Stimulated activated CD8-positive, alpha-beta memory T cell treated with anti-CD3 and anti-CD28 coated beads, Interleukin-15, amount 100 ng/mL, for 1 hour (primary cell): ENCODE measurements at places on chromosomes 3 and 15.

DNA sequence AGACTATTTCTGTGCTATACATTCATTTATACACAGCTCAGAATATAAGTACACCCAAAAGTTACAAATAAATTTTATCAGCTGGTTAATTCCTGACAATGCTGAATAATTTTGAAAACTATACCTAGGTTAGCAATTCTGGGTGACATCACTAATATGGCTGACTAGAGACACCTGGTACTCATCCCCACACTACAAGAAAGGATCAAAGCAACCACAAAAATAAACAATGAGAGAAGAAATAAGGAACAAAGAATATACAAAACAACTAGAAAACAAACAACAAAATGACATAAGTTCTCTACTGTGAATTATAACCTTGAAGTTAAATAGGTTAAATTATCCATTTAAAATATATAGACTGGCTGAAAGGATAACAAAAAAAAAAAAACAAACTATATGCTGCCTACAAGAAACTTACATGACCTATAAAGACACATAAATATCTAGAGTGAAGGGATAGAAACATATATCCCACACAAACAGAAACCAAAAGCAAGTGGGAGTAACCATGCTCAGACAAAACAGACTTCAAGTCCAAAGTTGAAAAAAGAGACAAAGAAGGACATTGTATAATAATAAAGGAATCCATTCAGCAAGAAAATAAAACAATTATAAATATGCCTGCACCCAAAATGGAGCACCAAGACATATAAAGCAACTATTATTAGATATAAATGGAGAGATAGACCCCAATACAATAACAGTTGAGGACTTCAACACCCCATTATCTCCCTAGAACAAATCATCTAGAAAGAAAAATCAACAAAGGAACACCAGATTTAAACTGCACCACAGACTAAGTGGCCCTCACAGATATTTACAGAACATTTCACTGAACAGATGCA lies 57.8 kb downstream of the IMPG2 start:
- DNase-seq = no peak

DNA sequence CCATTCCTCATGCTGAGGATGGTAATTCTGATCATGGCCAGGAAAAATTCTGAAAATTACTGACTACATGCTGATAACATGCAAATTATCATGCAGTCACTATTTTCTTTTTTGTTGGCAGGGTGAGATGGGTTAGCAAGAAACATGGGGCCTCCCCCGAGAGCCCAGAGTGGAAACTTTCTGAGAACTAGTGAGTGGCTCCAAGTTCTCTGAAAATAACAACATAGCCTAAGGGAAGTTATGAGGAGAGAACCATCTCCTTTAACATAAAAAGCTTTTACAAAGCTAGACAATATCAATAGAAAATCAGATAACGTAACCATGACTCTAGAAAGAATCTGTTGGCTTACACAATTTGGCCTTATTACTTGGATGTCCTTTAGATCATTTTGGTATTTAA lies 254.2 kb downstream of the PLOD2 start:
- no peak for DNase-seq

DNA sequence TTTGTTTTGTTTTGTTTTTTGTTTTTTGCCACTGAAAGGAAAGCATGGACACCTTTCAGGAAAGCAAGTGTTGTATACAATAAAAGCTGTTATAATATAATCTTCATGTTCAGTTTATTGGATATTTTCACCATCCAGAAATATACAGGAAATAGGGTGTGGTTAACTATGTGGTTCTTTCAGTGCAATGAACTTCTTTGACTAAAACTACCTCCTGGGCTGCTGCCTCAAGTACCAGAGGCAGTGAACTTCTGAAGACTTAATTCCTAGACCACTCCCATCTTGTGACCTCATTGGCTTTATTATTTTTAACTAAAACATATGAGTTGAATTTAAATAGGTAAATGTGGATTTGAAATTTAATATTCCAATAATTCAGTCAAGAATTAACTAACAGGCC lies 27.1 kb upstream of the TBL1XR1 start:
- DNase-seq = no peak

- DNase-seq = no peak
These were observed 354.7 kb downstream of the FGF12 start for GRCh38 chr3:192372616-192373015.

- no peak for DNase-seq
These were observed 55.8 kb upstream of the DGKG start for GRCh38 chr3:186417791-186418190.

DNA sequence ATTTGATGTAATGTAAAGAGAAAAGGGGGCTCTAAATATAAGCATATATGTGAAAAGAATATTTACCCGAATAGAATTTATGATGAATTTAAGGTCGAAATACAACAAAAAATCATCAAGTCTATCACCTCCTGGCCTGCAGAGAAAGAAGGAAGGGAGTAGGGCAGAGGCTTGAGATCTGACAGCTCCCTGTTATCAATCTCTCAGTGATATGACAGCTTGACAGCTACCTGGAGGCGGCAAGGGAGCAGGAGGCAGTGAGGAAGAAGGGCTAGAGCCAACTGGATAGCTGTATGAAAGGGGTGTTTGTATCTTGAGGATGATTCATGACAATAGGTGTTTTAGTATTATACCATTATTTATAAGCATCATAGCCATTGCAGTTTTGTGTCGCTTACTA lies 299.8 kb upstream of the DNAJC19 start:
- no peak for DNase-seq

GRCh38 chr3:29503314-29503713 lies 222.4 kb downstream of the RBMS3 start:
- DNase-seq = no peak

GRCh38 chr15:73052653-73053397 lies 562 bp downstream of the NEO1 start:
- DNase-seq = no peak

GRCh38 chr3:159620281-159620680 lies 368.4 kb upstream of the IL12A start:
- DNase-seq = no peak

- DNase-seq = no peak
These were observed 278.8 kb downstream of the GABRG3 start for GRCh38 chr15:27249760-27250109.

DNA sequence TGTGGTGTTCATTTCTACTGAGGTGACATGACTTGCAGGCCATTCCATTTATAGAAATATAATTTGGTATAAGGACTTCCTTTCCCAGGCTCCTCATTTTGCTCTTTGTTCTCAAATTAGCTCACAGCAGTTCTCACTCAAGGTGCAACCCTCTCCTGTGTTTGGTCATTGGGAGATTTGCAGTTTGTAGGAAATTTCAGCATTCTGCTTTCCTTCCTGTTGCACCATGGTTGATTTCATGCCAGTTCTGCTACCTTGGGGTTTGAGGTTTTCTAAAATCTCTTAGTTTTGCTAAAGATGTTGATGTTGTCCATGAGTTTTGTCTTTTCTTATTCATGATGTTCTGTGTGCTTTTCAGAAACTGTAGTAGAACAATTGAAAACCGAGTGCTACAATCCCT lies 65.7 kb upstream of the PROK2 start:
- DNase-seq = no peak

DNA sequence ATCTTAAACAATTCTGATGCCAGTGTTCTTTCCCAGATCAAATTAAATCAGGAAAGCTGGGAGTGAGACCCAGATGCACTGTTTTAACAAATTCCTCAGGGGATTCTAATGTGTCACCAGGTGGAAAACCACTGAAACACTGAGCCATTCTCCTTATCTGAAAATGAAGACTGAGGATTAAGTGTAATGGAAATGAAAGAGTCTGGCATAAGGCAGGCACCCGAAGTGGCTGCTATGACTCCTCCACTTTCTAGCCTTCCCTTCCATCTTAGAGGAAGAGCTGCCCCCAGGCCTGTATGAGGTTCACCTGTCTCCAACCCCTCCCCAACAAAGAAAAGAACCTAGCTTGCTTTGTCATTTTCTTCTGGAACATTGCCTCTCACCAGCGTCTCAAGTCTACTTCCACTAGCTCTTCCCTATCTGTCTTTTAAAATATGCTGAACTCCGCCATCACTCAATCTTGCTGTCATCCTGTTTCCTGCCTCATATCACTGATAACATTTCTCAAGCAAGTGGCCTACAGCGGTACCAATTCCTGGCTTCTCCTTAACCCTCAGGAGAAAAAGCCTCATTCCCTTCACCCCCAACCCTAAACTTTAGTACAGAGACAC lies 13.7 kb upstream of the ABHD2 start:
- no peak for DNase-seq

GRCh38 chr3:27216955-27217552 lies 152.1 kb downstream of the NEK10 start:
- no peak for DNase-seq

DNA sequence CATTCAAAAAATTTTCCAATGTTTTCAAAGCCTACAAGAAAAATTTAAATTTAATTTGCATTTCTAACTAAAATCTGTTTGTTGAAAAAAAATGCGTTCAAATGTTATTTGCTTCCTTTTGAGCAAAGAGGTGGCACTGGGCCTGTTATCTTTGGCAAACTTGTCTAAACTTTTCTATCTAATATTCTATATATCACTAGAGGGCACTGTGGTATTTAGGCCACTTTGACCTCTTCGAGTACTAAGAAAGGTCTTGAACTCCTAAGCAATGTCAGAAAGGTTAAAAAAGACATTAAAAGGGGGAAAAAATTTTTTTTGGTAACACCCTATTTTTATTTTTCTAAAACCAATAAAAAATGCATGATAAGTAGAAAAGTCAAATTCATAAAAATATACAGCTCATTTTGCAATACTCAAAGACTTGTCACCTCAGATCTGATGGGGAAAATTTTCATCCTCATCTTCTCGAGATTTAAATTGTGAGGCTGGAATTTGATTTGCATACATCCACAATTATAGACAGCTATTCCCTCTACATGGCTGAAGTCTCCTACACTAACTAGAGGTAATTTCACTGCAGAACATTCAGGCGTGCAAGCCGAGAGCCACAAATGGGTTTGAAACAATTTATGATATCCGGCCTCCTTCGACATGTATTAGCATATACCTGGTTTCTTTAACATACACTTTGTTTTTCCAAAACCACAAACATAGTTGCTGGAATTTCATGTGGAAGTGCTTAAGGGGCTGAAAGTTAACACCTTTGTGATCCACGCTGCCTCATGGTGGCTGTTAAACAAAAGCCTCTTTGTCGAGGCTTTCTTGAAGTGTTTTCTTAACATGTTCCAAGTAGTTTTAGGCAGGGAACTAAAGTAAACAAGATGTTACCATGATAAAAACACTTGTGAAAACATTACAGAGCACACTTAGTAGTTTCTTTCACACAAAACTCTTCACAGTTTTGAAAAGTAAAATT lies 576.4 kb downstream of the FOXP1 start:
- DNase-seq = no peak

DNA sequence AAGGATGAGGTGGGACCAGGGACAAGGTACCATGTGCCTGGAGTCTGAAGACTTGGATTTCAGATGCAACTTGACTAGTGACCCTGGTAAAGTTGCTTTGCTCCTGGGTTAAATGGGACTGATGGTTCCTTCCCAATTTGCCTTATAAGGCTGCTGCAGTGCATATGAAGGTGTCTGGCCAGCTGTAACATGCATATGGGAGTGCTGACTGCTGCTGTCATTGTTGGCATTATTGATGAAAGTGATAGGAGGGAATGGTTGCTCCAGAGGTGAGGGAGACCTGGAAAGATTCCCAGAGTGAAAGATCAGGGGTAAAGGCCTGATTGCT lies 20.5 kb downstream of the CYP8B1 start:
- no peak for DNase-seq

DNA sequence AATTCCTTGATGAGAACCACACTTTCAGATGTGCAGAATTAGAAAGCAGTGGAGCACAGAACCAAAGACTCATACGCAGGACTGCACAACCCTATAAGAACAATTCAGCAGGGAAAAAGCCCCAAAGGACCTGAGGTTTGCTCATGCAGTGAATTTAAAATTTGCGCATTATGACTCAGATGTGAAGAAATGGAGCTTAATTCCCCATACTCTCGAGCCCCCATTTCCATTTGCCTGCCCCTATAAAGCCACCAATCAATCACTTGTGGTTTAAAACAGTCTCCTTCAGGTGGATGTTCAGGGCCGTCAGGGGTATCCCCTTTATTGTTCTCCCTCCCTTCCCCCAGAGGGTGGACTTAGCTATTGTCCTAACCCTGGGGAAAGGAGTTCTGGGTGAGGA lies 221.2 kb downstream of the IGSF11 start:
- DNase-seq = no peak

GRCh38 chr15:89172921-89173320 lies 48.5 kb downstream of the RLBP1 start:
- no peak for DNase-seq

DNA sequence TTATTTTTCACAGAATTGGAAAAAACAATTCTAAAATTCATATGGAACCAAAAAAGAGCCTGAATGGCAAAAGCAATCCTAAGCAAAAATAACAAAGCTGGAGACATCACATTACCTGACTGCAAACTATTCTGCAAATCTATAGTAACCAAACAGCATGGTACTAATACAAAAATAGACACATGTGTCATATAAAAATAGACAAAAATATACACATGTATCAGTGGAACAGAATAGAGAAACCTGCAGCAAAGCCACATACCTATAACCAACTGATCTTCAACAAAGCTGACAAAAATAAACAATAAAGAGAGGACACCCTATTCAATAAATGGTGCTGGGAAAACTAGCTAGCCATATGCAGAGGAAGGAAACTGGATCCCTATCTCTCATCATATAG lies 259.6 kb downstream of the IGSF11 start:
- no peak for DNase-seq

DNA sequence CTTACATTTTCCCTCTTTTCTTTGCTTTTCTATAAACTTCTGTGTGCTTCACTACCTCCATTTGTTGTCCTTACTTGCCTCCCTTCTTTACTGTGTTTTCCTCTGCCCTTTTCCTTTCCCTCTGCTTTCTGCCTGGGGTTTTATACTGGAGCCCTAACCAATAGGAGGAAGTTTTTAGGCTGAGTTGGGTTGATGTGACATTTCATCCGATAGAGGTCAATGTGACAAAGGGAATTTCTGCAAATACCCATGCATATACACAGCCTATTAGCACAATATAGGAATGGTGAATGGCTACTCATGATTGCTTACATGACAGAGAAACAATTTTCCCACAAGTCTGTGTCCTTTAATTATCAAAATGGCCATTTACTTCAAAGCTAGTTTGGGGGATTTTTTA lies 153.0 kb upstream of the ARPP21 start:
- DNase-seq = no peak

DNA sequence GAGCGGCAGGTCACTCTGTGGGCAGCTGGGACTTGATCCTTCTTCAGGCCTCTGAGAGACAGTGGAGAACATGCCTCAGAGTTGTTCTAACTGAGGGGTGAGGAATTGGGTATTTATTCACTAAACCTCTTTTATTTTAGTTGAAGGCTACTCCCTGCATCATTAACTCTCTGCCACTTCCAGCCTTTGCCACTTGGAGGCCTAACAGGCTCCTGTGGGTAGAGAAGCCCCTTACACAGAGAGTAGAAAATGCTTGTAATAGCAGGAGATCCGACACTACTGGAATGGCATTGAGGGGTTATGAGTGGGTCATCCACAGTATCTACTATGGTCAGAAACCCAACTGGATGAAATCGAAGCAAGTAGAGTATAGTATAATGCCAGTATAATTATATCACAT lies 81.7 kb downstream of the RYR3 start:
- no peak for DNase-seq

GRCh38 chr3:43638594-43639447 lies 17.0 kb upstream of the ANO10 start:
- DNase-seq = no peak

- no peak for DNase-seq
These were observed 483 bp downstream of the EHD4 start for GRCh38 chr15:41971895-41972252.
